Stimulated activated CD4-positive, alpha-beta T cell treated with anti-CD3 and anti-CD28 coated beads, TNF-alpha, amount 100 ng/mL, for 1 hour (primary cell): ENCODE measurements at places on chromosomes 2 and 18.

DNA sequence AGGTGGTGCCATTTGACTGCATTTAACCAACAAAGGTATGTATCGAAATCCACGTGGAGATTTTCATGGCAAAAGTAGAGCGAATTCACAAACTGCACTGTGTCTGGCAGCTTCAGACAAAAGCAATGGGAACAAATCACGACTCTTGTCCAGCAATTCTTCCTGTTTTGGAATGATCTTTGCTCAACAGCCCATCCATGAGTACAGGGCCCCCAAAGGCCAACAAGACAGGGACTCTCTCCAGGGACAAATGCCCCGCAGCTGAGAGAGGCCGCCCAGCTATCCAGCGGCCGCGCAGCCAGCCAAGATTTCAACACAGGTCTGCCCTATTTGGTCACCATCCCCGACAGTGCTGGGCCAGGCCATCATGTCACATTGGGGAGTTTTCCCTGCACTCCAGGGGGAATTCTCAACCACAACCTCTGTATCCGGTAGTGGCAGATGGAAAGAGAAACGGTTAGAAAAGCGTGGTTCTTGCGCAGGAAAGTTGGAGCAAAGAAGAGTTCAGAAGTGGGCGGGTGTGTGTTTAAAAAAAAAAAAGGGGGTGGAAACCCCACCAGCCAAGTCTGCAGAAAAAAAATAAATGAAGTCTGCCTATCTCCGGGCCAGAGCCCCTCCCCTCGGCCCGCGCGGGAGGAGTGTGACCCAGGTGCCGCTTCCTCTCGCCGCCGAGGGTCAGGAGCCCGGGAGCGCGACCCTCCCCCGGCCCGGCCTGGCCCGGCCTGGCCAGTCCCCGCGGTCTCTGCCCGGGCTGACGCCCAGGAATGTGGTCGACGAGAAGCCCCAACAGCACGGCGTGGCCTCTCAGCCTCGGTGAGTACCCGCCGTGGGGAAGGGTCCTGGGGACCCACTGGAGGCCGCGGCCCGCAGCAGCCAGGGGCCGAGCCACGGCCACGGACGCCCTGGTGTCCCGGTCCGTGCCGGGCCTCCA lies at the start of gene GYPC:
Gene GYPC (plus strand): TSS at position 659 of the 931 bp plus-strand sequence. CDS start 106 bp downstream, at position 765.
- peak; percentile 39 for DNase-seq

GRCh38 chr18:66209656-66210055 lies 394.2 kb downstream of the CDH19 start:
- DNase-seq: no peak

GRCh38 chr18:76075777-76076176 lies 419.3 kb downstream of the ZNF516 start:
- no peak for DNase-seq

- no peak for DNase-seq
These were observed 119.4 kb downstream of the CYRIA start for GRCh38 chr2:16546128-16546754.

- DNase-seq: no peak
These were observed 106.8 kb downstream of the HRH4 start for GRCh38 chr18:24567199-24567598.

- DNase-seq: no peak
These were observed 91.1 kb upstream of the FZD7 start for GRCh38 chr2:201942531-201942930.

DNA sequence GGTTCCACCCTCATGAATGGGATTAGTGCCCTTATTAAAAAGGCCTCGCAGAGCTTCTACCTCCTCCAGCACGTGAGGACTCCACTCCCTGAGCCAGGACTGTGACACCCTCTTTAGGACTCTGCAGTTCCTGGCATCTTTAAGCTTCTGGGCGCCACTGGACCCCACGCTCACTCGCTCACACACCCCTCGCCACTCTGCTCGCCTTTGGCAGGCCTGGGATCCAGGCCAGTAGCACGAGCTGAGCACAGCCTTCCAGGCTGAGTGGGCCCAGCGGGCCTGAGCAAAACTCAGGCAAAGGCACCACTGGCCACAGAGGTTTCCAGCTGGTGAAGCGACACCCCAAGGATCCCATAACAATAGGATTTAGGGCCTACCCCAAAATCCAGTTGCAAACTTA lies 107.9 kb upstream of the GPC1 start:
- DNase-seq: no peak
